SIG-M5 (cell line): ENCODE measurements at places on chromosomes 12 and 14.

DNA sequence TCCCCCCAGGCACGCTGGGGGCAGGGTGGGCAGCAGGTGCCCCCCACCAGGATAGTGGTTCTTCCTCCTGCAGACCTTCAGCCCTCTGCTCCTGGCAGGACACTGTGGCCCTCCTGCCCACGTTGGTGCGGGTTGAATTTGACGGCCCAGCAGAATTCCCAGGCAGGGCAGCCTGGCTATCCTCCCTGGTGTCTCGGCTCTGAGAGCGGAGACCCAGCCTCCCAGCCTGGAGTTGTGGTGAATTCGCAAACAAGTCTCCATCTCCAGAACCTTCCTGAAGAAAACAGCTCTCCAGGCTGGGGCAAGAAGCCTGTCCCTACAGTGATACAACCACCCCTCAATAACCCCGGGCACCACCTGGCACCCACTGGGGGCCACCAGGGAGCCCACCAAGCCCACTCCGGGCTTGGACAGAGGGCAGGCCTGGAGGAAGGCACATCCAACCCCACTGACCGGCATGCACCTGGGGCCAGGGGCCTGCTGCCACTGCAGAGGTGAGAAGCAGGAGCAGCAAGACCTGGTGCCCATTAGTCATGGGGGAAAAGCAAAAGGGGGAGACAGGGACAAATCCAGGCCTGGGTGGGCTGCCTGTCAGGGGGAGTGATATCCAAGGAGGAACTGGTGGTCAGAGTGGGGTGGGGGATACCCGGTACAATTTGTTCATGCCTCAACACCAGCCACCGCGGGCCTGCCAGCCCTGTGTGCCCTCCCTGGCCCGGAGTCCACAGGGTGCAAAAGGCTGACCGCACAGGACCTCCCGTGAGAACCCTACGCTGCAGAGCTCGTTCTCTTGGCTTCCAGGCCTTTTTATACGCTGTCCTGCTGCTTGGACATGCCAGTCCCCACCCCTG is 3.6 kb downstream of the ANKRD9 start:
- DNase-seq: no peak

- no peak for DNase-seq
These were observed 46.5 kb downstream of the NCOR2 start for GRCh38 chr12:124520907-124521306.

DNA sequence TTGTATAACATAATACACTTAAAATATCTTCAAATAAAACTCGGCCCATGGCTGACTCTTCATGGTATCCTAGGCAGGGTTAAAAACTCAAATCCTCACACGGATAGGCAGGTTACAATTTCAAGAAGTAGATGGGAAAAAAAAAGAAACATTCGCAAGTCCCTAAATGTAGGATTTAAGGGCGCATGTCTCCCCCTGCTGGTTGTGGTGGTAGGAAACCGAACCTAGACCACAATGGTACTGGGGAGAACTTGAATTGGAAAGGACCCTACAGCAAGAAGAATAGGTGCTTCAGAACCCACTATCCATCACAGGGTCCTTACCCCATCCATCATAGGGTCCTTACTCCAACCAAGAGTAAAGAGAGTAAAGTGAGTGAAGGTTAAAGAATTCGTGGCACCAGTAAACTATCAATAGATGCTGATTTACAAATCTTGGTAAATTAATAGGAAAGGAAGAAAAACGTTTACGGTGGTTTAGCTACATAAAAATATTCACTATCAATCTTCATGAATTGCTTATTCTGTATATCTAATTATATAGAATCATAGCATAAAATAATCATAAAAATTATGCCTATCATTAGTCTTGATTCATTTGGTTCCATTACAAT is 3.3 kb upstream of the CIPC start:
- no peak for DNase-seq

DNA sequence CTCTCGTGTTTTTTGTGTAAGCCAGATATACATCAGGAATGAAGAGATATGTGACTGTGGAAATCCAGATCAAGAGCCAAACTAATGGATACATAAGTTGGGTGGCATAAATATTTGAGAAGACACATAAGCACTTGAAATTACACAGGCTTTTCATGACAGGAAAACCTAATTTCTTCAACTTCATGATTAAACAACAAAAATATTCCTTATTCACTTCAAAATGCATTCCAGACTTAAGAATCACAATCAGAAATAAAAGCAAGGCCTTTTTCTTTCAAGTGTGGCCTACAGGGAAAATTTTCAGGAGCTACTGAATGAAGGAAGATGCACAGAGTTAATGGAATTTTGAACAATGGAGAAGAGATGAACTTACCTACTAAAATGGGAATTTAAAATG is 515.6 kb downstream of the FOXG1 start:
- DNase-seq: no peak

DNA sequence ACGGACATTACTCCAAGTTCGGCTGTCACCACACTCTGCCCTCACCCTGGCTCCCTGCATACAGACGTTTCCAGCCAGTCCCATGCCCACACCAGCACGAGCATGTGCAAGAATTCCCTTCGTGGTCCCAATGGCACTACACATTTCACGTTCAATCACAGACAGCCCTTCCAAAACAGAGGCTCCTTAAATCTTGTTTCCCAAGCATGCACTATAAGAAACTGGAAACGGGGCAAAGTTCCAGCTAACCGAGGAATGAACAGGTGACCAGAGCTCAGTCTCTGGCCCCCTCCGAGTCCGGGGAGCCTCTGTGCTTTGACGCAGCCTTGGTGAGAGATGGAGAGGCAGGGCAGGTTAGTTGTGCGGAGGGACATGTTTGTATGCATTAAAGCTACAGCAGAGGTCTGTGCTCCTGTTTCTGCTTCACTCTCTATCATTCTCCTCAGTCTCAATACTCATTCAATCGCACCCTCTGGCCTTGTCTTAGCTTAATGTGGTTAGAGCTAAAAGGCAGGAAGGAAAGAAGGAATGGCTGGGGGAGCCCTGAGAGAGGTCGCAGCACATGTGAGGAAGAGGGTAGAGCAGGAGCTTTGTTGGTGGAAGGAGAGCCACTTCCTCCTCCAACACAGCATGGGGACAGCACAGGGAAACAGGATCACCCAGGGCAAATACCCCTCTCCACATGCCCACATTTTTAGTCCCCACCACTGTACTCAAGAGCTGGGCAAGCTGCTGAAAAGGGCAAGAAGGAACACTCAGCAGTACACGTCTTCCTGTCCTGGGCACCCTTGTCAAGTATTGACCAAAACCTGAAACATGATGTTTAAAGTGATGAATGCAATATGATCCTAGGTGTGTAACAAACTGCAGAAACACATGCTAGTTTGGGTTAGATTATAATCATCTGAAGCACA is 12.2 kb upstream of the SELPLG start:
- no peak for DNase-seq

DNA sequence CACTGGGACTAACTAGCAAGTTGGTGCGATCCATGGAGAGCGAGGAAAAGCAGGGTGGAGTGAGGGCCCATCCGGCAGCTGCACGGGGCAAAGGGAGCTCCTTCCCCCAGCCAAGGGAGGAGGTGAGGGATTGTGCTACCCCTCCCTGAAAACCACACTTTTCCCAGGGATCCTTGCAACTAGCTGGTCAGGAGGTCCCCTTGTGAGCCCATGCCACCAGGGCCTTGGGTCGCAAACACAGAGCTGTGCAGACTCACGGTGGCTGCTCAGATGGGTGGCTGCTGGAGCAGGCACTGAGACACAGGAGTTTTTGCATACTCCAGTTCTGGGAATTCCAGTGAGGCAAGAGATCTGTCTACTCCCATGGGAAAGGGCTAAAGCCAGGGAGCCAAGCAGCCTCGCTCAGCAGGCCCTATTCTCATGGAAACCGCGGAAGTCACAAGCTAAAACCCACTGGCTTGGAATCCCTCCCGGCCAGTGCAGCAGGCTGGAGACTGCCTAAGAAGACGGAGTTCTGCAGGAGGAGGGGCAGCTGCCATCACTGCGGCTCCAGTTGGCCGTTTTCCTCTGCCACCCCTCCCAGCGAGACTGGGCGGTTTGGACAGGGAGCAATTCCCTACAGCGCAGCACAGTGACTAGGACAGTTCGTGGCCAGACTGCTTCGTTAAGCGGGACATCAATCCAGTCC is 10.9 kb upstream of the ZNF705A start:
- no peak for DNase-seq

- DNase-seq: no peak
These were observed 95.5 kb upstream of the SLC16A7 start for GRCh38 chr12:59500335-59500734.

GRCh38 chr14:69260190-69260860 is 367 bp downstream of the GALNT16 start:
- DNase-seq: no peak

DNA sequence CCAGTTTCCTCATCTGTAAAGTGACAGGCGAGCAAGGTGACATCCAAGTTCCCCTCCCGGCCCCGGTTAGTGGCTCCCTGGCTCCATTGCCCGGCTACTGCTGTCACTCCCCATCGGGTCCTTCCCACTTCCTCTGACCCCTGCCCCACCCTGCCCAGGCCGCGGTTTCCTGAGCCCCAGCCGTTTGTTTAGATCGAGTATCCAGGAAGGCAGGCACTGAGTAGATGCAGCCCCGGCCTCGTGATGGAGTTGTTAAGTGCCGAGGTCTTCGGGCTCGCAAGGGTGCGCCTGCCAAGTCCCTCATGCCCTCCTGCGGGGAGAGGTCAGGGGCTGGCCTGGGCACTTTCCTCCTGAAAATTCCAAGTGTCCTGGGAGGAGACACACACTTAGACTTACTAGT is 55.4 kb downstream of the TEAD4 start:
- no peak for DNase-seq

- DNase-seq: no peak
These were observed 2.7 kb upstream of the KLC1 start for GRCh38 chr14:103626146-103626850.

GRCh38 chr12:6697584-6698351 is 2.8 kb downstream of the PIANP start:
- DNase-seq: no peak

DNA sequence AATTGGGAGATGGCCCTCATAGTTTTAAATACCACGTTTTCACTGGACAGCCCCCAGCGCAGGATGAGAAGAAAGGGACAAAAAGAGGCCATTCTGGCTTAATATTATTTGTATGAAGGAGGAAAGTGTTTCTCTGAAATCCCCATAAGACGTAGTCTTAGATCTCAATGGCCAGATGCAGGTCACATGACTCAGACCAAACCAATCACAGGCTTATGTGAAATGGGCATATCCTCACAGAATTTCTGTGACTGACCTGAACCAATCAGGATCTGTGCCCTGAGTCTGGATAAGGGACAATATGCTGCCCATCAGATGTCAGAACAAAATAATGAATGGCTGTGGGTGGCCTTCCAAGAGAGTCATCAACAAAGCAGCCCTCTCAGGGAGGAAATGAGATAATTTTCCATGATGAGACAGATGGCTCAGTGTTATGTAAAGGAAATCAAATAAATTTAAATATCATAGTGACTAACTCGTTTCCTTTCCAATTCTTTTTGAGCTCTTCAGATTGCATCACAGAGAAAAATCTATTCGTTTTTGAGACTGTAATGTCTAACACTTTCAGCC is 1009.5 kb upstream of the TMEM132C start:
- DNase-seq: no peak

DNA sequence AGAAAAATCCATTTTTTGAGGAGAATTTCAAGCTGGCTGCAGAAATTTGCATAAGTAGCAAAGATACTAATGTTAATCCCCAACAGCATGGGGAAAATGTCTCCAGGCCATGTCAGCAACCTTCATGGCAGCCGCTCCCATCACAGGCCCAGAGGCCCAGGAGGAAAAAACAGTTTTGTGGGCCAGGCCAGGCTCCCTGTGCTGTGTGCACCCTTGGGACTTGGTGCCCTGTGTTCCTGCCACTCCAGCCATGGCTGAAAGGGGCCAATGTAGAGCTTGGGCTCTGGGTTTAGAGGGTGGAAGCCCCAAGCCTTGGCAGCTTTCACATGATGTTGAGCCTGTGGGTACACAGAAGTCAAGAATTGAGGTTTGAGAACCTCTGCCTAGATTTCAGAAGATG is 76.3 kb downstream of the MGAT4C start:
- no peak for DNase-seq

DNA sequence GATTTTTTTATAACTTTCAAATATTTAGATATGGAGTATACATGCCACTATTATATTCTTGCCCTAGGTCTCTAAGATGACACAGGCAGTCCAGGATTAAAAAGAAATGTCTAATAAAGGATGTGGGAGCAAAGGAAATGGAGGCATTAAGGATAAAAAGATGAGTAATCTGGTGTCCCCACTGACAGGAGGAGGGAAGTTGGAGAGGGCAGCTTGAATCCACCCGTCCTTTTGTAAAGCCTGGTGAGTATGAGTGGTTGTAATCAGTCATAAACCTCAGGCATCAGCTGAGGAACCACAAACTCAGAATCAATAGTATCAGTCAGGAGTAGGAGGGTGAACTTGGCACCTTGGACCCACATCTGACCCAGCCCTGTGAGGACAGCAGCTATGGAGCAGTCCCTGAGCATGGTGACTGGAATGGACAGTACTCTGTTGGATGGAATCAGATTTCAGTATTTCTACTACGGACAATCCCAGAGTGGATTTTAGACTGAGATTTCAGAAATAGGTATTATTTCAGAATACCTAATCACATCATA is 100.5 kb downstream of the EXOC5 start:
- no peak for DNase-seq

GRCh38 chr12:75591628-75592027 is 80.2 kb upstream of the KRR1 start:
- no peak for DNase-seq

GRCh38 chr14:81211844-81212243 is 8.9 kb downstream of the GTF2A1 start:
- no peak for DNase-seq

DNA sequence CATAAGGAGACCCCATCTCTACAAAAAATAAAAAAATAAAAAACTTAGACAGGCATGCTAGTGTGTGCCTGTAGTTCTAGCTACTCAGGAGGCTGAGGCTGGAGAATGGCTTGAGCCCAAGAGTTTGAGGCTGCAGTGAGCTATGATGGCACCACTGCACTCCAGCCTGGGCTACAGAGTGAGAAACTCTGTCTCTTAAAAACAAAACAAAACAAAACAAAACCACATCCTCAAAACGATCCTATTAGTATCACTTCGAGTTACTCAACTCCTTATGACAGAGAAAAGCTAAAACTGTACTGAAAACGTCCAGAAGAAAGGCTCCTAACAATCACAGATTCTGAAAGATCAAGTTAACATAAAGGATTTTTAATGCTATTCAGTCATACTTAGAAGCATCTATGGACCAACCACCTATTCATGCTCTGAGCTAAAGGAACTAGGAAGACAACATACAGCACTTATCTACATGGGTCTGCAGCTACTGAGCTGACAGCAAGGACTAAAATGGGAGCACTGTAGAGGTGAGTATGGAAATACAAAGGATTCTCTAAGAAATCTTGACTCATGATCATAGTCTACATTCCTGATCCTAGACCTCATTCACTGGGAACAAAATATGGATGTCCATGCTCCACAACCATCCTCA is 75.3 kb upstream of the DUSP6 start:
- no peak for DNase-seq

DNA sequence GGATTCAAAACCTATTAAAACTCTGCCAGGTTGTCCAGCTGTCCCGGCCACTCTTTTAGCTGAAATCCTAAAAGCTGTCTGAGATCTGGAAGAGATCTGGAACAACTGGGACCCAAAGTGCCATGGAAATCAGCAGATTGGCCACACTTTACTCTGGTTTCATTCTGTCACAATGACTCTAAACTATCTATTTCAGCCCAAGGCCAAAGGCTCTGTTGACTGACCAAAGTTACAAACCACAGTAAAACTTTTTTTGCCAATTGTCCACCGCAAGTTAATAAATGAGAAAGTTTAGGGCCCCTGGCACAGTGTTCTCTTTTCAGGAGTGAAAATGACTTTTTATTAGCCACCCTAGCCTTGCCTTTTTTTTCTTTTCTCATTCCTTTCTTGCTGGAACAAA is 113.4 kb upstream of the CPM start:
- no peak for DNase-seq
